ENCODE measurements at places on chromosomes 7 and 10. TPM values are rescaled to one million over a fixed set of nuclear protein-coding genes. Genes with fewer than 3 reads are reported as not detected.

ZP3 gene
- 4.4 TPM for total RNA-seq

AKR1D1 gene
- not detected for total RNA-seq

C7orf33 gene
- total RNA-seq, result not detected

DNA sequence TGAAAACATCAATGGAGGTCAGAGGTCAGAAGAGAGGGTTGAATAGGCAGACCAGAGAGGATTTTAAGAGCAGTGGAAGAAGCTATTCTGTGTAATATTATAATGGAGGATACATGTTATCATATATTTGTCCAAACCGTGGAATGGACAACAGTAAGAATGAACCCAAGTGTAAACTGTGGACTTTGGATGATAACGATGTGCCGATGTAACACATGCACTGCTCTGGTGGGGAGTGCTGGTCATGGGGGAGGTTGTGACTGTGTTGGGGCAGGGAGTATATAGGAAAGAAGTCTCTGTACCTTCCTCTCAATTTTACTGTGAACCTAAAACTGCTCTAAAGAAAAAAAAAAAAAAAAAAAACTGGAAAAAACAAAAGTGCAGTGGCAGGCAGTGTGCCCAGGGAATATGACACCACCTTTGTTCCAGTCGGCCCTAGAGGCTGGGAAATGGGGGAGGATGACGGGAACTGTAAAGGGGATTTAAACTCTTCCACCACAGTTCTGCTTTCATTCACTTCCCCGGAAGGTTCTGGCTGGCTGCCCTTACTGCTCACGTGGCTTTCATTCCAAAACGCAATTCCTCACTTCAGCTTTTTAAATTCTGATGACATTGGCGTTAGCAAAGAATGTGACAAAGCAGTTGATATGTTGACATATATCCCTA lies 113.7 kb upstream of the ANKRD1 start:
- H3K4me3 ChIP-seq, result no peak overlapping the region
- H3K36me3 ChIP-seq, result no peaks in the 10 kb centered on the region
- H3K27ac ChIP-seq, result no peak overlapping the region
- H3K4me1 ChIP-seq, result peaks cover 4% of the 10 kb centered on the region
- peak; percentile 35 for DNase-seq
- no peaks in the 10 kb centered on the region for H3K27me3 ChIP-seq

GRCh38 chr7:14821757-14822480 lies 80.6 kb downstream of the DGKB start:
- H3K27ac ChIP-seq, result no peak overlapping the region
- no peaks in the 10 kb centered on the region for H3K36me3 ChIP-seq
- no peak overlapping the region for H3K4me3 ChIP-seq
- H3K27me3 ChIP-seq, result no peaks in the 10 kb centered on the region
- DNase-seq, result no peak

GRCh38 chr7:43113622-43114457 lies 1.4 kb downstream of the HECW1 start:
- H3K27ac ChIP-seq, result no peak overlapping the region
- no peak overlapping the region for H3K4me3 ChIP-seq
- DNase-seq, result no peak
- no peaks in the 10 kb centered on the region for H3K36me3 ChIP-seq
- no peaks in the 10 kb centered on the region for H3K27me3 ChIP-seq
